ENCODE measurements at places on chromosomes 5 and 9.

- no peak for DNase-seq
These were observed 6.0 kb upstream of the CCIN start for GRCh38 chr9:36163049-36163785.

DNA sequence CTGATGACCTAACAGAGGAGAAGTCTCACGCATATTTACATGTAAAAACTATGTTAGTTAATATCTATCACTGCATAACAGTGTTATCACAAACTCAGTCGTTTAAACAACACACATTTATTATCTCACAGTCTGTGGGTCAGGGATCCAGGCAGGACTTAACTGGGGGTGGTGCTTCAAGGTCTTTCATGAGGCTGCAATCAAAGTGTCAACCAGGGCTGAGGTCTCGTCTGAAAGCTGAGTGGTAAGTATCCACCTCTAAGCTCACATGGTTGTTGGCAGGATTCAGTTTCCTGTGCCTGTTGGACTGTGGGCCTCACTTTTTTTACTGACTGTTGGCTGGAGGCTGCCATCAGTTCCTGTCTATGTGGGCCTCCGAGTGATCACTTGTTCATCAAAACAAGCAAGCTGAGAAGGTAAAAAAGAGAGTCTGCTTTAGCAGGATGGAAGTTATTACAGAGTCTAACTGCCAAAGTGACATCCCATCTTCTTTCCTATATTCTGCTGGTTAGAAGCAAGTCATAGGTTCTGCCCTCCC is 188.6 kb downstream of the CARTPT start:
- no peak for DNase-seq

- DNase-seq, result no peak
These were observed 576.2 kb downstream of the BNC2 start for GRCh38 chr9:16294133-16294770.

DNA sequence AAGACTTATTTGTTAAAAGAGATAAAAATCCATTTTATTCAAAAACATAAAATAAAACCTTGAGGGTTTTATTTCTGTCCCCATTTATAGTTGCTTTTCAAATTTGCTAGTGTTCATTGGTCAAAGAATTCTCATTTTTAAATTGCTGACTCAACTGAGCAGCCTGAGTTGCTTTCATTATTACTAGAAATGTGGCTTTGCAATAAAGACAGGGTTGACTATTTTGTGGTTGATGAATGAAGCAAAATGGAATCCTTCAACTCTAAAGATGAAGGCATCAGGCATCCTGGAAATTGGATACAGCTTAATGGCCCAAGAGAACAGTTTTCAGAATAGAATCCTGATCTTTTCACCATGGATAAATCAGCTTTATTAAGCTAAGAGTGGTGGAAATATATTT is 23.9 kb upstream of the PPP3R2 start:
- no peak for DNase-seq

GRCh38 chr5:305050-305449 is 16.5 kb upstream of the AHRR start:
- DNase-seq, result no peak

DNA sequence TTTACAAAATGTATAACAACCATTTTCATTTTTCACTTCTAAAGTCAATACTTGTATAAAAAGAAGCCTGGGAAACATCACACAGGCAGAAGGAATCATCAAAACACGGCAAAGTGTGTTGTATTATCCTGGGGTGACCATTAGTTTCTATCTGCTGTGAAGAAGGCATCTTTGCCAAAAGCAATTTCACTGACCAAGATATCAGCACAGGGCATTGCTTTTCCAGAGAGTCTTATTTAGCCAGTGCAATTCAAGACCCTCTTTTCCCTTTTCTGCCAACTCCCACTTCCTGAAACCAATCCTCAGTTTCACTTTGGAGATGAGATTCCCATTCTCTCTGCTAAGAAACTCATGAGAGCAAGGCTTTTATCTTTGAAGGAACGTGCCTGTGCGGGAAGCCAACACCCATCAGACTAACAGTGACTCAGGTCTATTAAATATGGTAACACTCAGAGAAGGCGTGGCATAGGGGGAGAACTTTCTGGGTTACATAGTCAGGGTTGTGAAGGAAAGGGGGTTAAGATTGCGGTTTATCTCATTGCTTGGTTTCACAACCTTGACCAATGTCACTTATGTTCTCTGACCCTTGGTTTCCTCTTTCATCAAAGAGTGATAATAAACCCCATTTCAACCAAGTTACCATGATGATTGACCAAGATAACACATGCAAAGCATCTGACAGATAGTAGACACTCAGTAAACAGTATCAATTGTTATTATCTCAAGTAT is 666.9 kb upstream of the KLF4 start:
- no peak for DNase-seq

DNA sequence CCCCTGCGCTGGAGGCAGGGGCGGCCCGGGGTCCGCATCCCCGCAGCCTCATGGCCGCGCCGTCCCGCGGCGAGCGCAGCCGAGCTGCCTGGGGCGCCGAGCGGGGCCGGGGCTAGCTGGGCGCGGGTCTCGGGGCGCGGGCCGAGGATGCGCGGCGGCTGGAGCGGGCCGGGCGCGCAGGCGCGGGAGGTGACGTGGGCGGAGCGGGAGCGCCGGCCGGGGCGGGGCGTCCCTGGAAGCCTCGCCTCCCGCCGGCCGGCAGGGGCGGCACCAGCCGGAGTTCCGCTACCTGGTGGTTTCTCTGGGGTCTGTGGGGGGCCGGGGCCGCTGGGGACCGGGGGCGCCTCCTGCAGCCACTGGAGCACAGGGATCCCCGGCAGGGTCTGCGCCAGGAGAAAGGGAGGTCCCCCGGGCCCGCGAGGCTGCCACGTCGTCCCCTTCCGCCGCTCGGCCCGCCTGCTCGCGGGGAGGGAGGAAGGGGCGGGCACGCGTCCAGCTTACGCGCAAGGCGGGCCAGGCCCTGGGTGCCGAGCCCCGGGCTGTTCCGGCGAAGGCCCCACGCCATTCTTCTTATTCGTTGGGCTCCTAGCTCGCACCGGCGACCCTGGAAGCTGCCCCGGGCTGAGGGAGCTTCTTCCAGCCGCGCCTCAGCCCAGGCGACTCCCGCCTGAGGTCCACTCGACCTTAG is at the start of gene LPCAT1:
TSS of gene LPCAT1 (minus strand) at position 168 of the 688 bp plus-strand sequence. CDS start at position 52, 116 bp downstream.
- peak; percentile 90 for DNase-seq

- no peak for DNase-seq
These were observed 421.4 kb upstream of the WWC1 start for GRCh38 chr5:167870055-167870454.

DNA sequence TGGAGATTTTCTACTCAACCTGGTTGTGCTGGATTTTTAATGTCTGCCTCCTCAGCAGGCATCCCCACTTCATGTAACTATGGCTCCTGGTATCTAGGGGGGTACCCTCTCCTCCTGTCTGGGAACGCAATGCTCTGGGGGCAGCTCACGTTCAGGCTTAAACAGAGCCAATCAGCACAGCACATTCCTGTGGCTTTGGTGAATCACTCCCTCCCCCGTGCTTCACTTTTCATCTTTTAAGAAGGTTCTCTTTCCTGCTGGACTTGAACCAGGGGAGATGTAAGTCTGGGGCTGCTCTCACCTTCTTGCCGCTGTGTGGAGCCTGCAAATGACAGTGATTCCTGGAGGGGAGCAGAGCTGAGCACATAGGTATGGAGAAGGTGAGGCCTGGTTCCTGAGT is 101.2 kb downstream of the MSX2 start:
- no peak for DNase-seq

DNA sequence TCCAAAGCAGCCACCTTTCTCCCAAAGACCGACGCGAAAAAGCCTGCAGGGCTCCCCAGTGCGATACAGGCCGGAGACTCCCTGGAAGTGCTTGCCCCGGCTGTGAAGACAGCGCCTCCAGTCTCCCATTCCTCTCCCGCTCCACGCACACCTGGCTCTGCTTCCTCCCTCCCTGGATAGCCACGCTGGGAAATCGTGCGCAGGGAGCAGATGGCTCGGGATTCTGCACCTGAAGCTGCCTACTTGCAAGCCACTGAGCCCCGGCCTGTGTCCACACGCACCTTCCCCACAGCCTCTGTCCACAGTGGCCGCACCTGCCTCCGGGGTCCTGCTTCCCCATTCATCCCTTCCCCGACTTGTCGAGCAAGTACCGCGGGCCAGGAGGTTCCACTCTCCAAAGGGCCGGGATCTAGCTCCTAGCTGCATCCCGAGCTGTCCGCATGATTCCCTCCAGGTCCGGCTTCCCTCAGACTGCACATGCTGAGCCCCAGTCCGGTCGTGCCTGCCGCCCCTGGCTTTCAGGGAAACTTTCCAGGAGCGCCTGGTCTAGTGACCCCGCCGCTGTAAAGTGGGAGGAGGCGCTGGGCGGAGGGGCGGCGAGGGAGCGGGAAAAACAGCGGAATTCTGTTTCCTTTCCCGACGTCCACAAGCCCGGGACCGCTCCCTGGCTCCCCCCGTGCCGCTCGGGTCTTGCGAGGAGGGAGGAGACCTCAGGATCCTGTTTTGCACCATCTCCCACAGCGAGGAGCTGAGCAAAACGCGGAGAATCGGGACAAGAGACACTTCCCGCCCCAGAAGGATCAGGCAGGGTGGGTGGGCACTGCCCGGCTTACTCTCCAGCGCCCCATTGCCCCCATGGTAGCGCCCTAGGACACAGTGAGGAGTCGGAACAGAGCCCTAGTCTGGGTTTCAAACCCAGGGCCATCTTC is 2.0 kb downstream of the SEMA6A start:
- DNase-seq, result no peak

GRCh38 chr5:66122379-66123034 is 21.6 kb upstream of the SREK1 start:
- no peak for DNase-seq

- DNase-seq, result no peak
These were observed 10.3 kb downstream of the RUSC2 start for GRCh38 chr9:35500130-35500748.

DNA sequence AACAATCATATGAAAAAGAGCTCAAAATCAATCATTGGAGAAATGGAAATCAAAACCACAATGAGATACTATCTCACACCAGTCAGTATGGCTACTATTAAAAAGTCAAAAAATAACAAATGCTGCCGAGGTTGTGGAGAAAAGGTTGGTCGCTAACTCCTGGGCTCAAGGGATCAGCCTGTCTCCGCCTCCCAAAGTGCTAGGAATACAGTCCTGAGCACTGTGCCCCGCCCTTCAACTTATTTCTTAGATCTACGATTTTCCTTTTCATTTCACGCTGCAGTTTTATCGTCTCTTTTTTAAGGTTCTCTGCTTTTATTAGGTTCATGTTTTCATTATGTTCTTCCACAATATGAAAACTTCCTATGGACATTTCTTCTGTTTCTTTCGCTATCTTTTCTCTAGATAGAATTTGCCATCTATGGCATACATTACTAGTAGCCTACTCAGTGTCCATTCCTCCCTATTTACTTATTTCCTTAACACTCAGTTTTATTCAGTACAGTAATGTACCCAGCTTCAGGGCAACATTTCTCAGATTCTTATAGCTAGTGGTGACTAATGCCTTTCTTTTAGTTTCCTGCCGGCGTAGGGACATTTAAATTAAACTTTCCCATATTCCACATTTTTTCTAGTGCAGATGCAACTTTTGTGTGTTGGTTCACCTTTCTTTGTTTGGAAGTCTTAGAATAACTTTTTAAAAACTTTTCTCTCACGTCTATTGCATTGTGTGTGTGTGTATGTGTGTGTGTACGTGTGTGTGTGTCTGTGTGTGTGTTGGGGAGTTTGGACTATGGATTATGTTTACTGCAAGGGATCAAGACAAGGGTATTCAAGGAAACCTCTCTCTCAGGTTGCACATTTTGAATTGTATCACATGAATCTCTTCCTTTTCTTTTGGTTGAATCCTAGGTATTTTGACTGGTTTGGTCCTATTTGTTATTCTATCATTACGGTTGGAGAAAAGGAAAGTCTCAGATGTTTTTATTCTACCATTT is 21.6 kb upstream of the FBN2 start:
- no peak for DNase-seq

DNA sequence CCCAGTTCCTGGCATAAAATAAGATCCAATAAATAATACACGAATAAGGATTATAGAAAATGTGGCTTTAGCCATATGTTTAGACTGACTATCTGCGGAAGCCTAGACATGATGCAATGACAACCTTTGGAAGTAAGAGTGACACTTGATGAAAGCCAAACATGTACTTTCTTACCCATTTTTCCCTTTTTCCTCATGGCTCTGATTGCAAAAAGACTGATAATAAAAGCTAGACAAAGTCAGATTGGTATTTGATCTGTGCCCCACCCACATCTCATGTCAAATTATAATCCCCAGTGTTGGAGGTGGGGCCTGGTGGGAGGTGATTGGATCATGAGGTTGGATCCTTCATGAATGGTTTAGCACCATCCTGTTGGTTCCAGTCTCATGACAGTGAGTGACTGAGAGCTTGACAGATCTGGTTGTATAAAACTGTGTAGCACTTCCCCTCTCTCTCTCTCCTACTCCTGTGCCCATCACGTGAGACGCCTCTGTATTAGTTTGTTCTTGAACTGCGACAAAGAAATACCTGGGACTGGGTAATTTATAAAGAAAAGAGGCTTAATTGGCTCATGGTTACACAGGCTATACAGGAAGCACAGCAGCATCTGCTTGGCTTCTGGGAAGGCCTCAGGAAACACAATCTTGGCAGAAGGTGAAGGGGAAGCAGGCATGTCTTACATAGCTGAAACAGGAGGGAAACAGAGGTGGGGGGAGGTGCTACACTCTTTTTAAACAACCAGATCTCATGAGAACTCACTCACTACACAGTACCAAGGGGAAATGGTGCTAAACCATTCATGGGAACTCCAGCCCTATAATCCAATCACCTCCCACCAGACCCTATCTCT is 243.4 kb upstream of the PIK3R1 start:
- DNase-seq, result no peak

- DNase-seq, result no peak
These were observed 97.3 kb downstream of the USP20 start for GRCh38 chr9:129932303-129933151.

- no peak for DNase-seq
These were observed 3.8 kb downstream of the ZFYVE16 start for GRCh38 chr5:80411589-80412219.

DNA sequence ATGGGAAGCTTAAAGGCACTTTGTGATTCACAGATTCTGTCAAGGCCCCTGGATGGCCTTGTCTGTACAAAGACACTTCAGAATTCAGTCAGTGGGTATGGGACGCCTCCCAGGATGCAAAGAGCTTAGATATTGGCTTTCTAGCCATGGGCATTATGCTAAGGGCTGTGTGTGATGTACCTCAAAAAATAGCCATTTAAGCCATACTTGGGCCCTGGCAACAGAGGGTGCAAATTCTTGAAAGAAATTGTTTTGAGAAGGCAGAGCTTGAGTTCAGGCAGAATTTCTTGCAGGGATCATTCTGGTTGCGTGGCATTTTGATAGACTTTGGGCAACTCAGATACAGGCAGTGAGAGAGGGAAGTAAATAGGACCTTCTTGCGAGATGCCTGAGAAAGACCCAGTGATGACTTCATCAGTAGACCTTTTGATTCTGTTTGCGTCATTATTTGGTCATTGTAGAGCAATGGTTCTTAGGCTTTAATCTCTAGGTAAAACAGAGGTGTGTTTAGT is 3.9 kb downstream of the CYFIP2 start:
- no peak for DNase-seq

- no peak for DNase-seq
These were observed 91.3 kb downstream of the PRRT1B start for GRCh38 chr9:131636593-131636992.

DNA sequence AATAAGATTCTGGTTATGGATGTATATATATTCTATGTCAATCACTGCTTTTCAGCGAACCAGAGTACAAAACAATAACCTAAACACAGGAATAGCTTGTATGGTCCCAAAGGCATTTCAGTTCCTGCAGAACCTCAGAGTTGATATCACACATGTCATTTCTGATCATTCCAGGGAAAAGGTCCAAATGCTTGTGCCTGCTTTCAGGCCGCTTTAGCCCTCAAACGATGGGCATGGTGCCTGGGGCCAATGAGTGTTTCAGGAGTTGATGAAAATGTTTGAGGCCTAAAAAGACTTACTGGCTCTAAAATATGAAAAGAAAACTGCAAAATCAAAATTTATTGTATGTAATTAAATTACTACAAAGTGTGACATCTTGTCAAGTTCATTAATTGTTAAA is 22.8 kb downstream of the ANGPTL2 start:
- no peak for DNase-seq

Data from activated CD8-positive, alpha-beta memory T cell treated with anti-CD3 and anti-CD28 coated beads, Interleukin-2, amount 50 U/mL, for 48 hours (primary cell).